Activated CD4-positive, alpha-beta T cell treated with anti-CD3 and anti-CD28 coated beads, Interleukin-2, amount 10 ng/mL, durations not matched to agents 7 days and 5 days (primary cell): ENCODE measurements at places on chromosomes 11 and 22. TPM values are rescaled to one million over a fixed set of nuclear protein-coding genes. Genes with fewer than 3 reads are reported as not detected.

RAB39A gene
- not detected for total RNA-seq

THRSP gene
- total RNA-seq = not detected

HEPACAM gene
- not detected for total RNA-seq

NLRP6 gene
- 5.5 TPM for total RNA-seq

PAX6 gene
- total RNA-seq = not detected

RIBC2 gene
- total RNA-seq = 4.8 TPM

TNKS1BP1 gene
- 10.4 TPM for total RNA-seq

ANO1 gene
- total RNA-seq = not detected

BDNF gene
- total RNA-seq = not detected

OR52I2 gene
- total RNA-seq = not detected

DNA sequence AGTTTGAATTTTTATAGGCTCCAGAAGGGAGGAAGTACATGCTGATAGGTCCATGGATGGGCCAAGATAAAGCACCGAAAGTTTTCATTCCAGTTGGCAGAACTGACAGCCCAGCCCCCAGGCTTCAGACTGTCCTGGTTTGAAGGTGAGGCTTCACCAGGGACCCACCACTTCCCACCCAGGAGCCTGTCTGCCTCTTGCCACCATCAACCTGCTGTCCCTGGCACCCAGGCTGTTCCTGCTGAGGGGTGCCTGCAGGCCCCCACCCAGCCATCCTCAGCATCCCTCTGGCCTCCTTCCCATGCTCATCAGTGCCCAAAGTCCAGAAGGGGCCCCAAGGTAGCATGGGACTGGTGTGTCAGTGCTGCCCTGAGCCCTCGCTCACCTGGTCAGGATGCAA is 463.9 kb downstream of the NELL1 start:
- DNase-seq = no peak

- no peak for DNase-seq
Measured at GRCh38 chr11:73265278-73265810, 6.8 kb upstream of the P2RY6 start.

DNA sequence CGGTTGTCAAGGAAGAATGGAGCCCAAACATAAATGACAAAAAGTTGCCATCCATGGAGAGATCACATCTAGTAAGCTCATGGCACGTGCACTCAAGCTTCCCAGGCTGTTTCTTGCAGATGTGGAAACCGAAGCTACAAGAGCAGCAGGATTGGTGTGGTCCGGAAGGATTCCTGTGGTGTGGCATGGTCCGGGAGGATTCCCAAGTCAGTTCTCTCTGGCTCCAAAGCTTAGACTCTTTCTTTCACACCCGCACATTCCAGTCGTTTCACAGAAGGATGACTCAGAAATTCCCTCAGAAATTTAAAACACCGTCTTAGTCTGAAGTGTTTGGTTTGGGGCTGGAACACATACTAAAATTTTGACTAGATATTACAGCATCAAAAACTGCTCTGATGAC is 78.0 kb upstream of the DRD2 start:
- no peak for DNase-seq

- no peak for DNase-seq
Measured at GRCh38 chr22:49352361-49353169, 475.1 kb downstream of the BRD1 start.

DNA sequence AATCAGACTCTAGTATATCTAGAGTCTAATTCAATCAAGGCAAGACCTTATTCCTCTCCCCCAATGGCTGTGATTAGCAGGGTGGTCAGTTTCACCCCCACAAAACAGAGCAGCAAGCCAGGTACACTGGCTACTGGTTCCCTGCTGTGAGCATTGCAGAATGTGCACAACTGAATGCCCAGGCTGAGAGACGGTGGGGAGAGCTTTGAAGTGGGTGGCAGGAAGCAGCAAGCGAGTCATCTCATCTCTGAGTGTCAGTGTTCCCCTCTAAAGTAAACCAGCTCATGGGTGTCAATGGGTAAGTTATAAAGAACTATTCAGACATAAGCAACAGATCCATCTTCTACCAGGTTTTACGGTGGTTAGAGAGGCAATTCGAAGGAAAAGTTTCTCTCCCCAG is 37.6 kb downstream of the GAB4 start:
- peak; percentile 29 for DNase-seq

DNA sequence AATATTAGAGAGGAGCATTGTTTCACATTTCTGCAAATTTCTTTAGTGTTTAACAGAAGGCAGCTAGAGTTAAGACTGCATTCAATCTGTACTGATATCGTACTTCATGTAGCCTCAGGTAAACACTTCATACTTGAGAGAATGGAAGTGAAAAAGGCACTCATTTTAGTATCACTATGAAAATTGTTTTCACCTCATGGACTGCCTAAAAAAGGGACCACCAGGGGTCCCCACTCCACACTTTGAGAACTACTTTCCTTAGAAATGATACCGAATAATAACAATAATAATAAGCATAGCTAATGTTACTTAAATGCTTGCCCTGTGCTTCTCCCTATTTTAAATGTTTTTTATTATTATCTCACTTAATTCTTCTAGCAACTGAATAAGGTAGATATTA is 95.1 kb downstream of the BLID start:
- DNase-seq = no peak

DNA sequence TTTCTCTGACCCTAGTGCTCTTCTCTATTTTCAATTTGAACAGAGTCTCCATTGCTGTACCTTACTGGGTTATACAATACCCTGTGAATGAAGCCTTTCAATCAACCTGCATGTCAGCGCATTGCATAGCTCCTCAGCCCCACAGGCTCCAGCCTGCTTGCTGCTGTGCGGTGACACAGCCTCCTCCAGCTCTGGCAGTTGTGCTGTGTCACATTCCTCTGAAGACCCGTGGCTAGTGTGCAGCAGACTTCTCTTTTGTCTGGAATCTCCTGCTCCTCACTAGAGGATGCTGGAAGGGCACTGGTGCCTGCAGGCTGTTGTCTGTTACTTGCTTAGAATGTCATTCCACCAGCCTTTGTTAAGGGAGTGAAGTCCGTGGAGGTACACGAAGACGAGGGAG is 390.1 kb upstream of the B3GAT1 start:
- DNase-seq = no peak

DNA sequence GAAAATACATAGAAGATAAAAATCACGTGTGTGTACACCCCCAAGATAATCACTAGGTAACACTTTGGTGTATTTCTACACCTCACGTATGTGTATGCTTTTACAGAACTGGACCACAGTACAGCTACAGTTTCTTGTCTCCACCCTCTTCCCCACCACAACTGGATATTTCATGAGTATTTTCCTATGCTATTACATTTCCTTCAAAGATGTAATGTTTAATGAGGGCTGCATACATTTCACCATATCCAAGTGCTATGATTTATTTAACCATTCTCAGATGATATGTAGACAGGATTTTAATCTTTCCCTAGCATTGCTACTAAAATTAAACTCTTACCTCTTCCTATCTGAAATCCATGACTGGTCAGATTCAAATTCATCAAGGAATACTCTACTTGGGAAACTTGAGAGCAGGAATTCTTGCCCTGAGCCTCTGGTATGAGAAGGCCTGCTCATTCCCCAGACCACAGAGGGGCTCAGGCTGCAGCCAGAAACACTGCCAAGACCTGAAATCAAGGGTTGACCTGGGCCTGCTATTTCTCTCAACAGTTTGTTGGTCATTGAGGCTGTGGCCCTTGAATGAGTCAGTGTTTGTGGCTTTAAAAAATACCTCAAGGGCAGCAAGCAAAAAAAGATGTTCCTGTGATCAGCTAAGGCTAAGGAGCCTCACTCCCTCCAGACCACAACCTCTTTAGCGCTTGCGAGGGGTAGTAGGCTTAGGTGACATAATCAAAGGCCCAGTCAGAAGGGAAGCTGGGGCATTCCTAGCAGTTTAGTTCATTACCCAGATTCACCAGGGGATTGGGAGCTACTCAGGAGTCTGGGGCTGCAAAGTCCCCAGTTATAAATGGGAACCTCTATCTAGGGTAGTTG is 55.5 kb downstream of the ABTB2 start:
- DNase-seq = no peak

- DNase-seq = peak; percentile 42
Measured at GRCh38 chr22:29701155-29701999, 18.4 kb upstream of the CABP7 start.

GRCh38 chr11:44893846-44894617 is 56.7 kb downstream of the TP53I11 start:
- peak; percentile 43 for DNase-seq

DNA sequence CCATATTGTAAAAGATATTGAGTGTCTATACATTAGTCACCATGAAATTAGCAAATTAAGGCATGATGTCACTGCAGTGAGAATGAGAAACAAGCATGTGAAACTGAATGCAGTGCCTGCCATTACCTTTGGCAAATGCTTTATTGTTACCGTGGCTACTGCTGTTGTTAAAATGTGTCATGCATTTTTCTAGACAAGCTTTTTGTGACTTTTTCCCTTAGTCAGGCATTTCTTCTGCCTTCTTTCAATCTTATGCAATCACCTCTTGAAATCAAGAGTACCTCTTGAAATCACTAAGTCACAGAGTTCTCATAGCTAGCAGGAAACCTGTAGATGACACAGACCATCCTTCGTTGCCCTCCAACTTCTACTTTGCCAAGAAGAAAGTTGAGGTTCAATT is 461.7 kb upstream of the TENM4 start:
- DNase-seq = no peak

DNA sequence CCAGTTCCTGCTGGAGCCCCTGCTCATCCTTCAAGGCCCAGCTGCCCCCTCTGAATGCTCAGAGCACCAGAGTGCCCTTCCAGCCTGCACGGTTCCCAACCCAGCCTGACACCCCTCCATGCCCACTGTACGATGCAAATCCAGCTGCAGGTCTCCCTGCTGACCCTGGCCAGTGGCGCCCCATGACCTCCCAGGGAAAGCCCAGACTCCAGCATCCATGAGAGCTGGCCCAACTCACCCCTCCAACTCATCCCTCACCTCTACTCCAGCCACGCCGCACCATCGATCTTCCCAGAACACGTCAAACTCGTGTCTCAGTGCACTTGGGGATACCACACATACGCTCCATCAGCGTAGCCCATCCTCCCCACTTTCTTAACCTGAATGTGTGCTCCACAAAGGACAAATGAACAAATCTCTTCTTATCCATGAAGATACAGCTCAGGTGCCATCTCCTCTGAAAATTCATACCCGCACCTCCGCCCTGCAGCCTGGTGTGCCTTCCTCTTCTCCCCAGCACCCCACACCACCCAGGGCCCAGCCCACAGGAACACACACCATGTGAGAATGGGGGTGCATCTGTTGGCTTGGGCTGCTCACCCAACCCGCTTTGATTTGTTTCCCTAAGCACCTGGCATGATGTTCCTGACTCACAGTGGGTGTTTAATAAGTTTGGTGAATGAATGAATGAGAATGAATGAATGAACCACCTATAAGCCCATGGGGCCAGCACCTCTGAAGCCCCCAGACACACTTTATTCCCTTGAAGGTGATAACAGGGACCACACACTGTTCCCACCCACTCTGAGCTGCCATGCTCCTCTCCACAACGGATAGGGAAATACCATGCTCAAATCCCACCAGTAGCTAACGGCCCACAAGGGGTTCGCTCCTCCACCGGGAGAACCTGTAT is 6.2 kb downstream of the PLA2G6 start:
- no peak for DNase-seq

- DNase-seq = peak; percentile 14
Measured at GRCh38 chr11:87030458-87031054, 7.2 kb upstream of the TMEM135 start.

DNA sequence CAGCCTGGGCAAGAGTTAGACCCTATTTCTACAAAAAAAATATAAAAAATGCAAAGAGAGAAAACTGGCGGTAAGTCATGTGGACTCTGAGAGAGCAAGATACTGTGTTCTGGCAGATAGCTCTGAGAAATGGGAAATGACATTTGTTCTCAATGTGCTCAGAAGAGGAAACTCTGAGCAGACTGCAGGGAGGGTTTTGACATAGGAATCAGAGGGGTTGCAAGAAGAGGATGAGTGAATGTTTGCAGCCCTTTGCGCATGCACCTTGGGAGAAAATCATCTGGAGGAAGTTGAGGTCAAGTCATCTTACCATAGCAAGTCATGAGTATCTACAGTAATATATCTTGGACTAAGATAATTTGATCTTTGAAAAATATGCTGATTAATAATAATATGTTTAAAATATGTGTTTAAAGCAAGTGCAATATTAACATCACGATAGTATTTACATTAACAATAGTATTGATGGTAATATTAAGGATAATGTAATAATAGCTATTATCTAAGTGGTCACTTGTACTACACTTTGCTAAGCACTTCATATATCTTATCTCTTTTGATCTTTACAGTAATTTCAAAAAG is 2.6 kb downstream of the ACER3 start:
- DNase-seq = no peak

DNA sequence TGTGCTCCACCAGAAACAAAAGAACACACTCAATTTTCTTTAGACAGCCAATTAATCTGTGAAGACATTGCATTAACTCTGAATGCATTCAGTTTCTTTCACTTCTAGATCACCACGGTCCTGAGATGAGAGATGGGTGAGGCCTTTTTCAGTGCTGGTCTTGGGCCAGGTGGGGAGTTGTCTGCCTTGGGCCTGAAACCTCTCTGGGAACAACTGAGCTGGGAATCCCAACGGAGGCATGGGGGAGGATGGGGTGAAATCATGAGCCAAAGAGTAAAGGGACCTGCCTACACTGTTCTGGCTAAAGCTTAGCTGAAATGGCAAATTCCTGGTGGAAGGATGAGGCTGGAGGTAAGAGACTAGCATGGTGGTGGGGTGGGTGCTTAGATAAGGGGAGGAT is 353.5 kb upstream of the B3GAT1 start:
- DNase-seq = no peak

GRCh38 chr11:27553186-27553585 is 46.6 kb upstream of the LIN7C start:
- DNase-seq = no peak

DNA sequence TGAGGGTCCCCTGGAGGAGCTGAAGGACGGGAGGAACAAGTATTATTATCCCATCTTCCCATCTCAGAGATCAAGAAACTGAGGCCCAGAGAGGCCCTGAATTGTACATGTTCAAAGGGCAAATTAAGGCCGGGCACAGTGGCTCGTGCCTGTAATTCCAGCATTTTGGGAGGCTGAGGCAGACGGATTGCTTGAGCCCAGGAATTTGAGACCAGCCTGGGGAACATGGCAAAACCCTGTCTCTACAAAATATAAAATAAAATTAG is 8.1 kb downstream of the PLA2G6 start:
- no peak for DNase-seq
